NCI-H1105 (cell line): ENCODE measurements at places on chromosomes 3 and 15.

DNA sequence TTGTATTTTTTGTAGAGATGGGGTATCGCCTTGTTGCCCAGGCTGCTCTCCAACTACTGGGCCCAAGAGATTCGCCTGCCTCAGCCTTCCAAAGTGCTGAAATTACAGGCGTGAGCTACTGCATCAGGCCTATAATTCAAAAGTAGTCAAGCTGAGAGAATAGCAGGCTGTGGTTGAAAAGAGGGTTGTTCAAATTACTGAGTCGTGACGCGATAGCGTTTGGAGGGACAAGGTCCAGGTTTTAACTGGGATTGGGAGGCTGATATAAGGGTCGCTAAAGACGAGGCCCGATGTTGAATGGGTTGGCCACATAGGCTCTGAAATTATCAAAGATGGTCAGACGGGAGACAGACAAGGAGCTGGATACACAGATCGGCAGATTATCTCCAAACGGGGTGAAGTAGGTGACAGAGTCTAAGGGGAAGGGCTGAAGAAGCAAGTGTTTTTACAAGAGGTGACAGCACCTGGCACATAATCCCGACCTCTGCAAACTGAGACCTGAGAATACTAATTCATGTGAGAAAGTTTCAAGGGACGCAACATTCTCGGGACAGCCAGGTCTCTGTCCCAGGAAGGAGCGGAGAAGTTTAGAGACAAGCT is 759 bp upstream of the ARID3B start:
- no peak for DNase-seq

GRCh38 chr15:99732124-99732750 is 1.0 kb downstream of the LYSMD4 start:
- DNase-seq = no peak

DNA sequence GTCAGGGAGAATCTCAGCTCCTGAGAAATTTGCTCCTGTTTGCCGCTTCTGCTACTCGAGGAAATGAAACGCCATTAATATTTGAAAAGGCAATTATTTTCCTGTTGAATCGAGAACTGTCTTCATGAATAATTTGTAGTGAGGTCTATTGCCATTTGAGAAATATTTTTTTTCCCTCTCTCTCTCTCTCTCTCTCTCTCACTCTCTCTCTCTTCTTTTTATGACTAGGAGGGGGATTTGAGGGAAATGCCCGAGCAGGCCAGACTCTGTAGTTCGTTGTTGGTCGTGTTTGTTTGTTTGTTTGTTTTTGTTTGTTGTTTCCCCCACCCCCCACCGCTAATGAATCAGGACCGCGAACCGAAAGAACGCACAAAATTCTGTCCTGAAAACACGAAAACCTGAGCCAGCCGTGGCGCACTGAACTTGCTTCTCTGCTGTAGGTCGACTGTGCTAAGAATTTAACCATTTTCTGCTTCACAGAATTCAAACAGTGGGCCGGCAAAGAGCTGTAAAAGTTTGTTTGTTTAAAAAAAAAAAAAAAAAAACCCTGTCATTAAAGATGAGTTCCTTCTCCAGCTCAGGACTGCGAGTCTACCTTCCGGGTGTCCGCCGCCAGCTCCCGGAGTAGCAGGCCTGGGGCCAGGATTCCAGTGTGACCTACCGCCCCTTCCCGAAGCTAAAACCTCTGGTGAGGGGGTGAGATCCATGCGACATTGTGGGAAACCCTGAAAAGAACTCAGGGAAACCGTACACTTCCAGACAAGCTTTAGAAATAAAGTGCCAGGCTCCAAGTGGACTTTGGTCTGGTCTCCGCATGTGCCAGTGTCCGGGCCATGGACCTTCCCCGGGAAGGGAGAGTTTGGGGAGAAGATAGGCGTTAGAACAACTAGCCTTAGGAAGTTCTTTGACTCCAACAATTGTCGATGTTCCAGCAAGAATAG is 12.1 kb downstream of the ZIC4 start:
- no peak for DNase-seq

DNA sequence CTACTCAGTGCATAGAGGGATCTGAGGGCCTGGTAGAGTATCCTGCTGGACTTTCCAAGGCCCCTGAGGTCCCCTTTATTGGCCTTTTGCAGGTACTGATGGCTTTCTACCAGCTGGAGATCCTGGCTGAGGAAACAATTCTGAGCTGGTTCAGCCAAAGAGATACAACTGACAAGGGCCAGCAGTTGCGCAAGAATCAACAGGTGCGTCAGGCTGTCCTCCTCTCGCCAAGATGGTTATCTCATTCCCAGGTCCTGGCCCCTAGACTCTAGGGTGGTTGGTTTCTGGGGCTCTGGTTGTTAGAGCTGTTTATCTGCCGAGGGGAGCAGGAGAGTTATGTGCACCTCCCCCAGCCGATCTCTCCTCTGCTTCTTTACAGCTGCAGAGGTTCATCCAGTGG is 9.3 kb downstream of the EIF2B5 start:
- no peak for DNase-seq

DNA sequence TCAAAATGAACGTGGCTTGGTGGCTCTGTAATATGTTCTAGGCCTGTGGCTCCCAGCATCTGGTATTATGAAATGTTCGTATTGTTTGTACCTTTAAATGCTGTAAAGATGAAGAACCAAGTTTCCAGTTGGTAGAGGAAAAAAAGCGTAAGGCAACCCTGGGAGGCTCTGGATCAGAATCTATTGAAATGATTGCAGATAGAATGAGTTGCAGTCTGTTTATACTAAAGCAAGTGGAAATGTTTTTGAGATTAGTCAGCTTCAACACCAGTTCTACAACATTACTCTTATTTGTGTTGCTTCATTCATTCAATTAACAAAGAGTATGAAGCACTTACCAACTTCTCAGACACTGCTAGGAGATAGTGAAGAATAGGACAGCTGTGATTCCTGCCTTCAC is 5.3 kb downstream of the ARL6IP5 start:
- DNase-seq = no peak

GRCh38 chr15:96728591-96728990 is 398.1 kb downstream of the NR2F2 start:
- DNase-seq = no peak

GRCh38 chr3:49013738-49014660 is 4.4 kb downstream of the DALRD3 start:
- no peak for DNase-seq

DNA sequence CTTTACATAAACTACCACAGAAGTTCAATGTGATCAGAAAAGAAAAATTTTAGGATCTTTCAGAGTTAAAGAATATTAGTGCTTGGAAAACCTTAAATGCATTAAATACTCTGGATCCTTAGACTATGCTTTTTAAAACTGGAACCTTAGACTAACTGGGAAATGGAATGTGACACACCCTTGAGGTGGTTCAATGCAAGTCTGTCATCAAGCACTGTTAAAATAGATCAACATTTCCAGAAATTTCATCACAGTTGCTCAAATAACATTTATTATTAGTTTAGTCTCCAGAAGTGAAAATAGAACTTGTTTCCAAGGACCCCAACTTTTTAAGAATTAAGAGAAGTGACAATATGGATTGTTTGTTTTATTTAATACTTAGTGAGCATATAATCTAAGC is 71.8 kb downstream of the GAP43 start:
- no peak for DNase-seq

DNA sequence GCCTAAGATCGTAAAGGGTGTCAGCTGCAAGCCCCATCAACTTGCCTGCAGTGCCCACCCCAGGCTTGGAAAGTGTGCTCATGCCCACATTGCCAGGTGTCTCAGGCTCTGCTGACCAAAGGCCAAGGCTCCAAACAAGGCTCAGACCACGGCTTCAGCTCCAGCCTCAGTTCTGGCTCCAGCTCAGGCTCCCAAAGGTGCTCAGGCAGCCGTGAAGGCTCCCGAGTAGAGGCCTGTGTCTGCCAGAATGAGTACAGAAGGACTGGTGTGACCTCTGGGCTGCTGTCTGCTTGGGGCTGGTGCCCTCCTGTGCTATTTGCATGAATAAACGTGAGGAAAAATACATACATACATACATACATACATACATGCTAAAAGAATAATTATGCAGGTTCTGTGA is 27.9 kb upstream of the UACA start:
- no peak for DNase-seq

DNA sequence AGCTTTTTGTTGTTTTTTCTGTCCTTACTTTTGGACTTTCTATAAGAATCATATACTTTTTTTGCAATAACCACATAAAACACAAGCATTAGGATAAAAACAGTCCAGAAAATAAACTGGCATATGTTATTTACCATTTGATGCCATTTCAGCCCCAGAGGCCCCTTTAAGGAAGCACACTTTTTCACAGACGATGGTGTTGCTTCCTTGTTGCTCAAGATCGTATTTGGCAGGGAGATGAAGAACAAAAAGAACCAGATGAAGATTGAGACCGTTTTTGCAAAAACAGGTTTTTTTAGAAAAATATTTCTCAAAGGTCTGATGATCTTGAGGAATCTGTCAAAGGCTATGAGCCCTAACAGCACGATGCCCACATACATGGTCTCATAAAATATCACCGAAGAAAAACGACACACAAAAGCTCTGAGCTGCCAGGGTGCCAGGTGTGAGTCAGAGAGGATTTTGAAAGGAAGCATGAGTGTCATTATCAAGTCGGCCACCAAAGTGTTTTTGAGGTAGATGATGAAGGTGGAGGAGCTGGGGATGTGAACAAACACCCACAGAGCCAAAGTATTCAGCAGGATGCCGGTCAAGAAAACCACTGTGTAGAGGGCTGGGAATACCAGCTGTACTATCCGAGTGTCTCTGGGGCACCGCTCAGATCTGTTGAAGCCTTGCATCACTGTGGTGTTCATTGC is 902 bp downstream of the P2RY13 start:
- DNase-seq = no peak

- no peak for DNase-seq
These were observed 515.6 kb downstream of the ZIC1 start for GRCh38 chr3:147924755-147925154.

- no peak for DNase-seq
These were observed 24.5 kb upstream of the TRAK1 start for GRCh38 chr3:42066516-42067181.
